ENCODE measurements at places on chromosomes 3 and 15.

GRCh38 chr3:134617608-134618477 is 33.0 kb downstream of the KY start:
- DNase-seq: no peak

- DNase-seq: no peak
Measured at GRCh38 chr3:69420781-69421520, 35.1 kb upstream of the FRMD4B start.

DNA sequence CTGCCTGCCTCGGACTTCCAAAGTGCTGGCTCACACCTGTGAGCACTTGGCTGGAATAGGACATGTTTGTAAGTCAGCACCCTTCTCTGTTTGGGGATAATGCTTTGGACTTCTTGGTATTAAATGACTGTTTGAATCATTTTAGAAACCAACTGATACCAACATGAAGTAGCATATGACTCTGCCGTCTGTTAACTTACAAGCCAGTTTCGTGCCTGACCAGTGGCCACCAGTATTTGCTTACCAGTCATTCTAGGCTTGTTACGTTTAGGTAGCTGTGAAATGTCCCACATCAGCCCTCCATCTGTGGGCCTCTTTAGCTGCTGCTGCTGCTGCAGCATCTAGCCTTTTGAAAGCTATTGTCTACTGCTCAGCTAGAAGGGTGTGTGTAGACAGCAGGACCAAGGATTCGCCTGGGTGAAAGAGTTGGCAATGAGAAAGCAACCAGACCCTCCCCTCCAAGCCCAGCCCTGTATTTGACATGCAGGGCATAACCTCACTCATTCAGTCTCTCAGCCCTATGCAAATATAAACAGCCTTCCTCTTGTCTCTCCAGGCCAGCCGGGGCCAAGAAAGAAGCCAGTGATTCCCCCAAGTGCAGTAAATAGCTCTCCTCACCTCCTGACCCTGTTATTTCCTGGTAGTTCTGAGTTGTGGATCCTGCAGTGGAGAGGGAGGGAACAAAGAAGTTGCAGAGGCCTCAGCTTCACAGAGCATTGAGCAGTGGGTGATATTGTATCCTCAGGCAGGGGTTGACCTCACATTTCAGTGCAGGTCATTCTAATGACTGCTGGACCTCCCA is 51.0 kb downstream of the NKIRAS1 start:
- DNase-seq: no peak

- no peak for DNase-seq
Measured at GRCh38 chr15:33135355-33135781, 59.1 kb downstream of the FMN1 start.

GRCh38 chr3:161265916-161266571 is 44.9 kb downstream of the NMD3 start:
- DNase-seq: no peak

GRCh38 chr15:70049701-70050301 is 47.9 kb downstream of the TLE3 start:
- DNase-seq: no peak

- DNase-seq: no peak
Measured at GRCh38 chr3:18382760-18383369, 42.3 kb downstream of the SATB1 start.

DNA sequence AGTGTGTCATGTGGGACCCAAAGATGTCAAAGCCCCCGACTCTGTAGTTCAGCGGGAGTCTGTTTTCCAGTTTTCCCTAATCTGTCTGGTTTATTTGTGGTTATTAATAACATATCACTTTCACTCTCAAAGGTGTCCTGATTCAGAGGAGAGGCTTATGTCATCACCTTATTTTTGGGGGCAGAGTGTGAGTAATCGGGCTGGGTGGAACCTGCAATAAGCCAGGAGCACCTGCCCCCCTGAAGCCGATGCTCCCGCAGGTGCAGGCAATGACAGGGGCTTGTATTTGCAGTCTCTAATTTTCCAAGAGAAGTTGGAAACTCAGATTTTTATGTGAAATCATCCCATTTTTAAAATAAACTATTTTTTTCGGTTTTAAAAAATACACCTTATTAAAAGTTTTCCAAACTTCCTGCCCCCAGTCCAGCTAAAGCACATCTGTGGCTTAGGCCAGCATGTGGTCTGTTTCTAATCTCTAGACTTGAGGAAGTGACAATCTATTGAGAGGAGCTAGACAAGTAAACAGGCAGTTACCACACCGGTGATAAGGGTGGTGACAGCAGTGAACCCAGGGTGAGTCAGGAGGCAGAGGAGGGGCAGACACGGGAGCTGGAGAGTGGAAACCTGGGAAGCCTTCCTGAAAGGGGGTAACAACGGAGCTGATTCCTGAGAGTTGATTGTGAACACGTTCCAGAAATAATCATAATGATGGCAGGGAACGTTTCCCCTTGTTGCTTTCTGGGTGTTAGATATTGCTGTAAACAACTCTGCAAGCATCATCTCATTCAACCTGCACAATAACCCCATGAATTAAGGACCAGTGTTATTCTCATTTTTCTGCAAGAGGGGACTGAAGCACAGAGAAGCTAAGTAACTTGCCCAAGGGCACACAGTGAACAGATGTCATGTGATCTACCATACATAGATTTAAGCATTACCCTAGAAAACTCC is 37.2 kb downstream of the BHLHE40 start:
- DNase-seq: peak; percentile 29

DNA sequence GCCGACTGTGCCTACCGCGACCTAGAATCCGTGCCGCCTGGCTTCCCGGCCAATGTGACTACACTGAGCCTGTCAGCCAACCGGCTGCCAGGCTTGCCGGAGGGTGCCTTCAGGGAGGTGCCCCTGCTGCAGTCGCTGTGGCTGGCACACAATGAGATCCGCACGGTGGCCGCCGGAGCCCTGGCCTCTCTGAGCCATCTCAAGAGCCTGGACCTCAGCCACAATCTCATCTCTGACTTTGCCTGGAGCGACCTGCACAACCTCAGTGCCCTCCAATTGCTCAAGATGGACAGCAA is 1.4 kb downstream of the ISLR start:
- no peak for DNase-seq

DNA sequence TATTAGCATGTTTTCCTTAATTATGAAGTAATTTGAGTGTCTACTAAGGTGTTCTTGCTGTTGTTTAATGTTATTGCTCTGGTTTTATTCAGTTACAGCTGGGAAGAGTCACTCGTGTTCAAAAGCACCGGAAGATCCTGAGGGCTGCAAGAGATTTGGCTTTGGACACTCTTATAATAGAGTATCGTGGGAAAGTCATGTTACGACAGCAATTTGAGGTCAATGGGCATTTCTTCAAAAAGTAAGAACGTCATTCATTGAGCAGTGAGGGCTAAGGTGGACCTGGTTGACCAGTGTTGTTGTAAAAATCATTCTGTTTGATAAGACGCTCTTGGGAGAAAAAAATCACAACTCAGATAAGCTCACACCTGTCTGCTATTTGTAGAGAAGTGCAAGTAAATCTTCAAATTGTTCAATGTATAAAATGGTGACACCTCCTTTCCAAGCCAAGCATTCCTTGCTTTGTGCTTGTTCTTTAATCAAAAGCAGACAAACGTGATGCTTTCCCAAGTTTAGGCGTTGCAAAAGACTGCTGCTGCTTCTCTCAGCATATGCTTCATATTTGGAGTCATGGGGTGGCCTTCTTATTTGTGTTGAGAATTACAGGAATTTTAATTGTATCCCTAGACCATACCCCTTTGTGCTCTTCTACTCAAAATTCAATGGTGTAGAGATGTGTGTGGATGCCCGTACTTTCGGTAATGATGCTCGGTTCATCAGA is 44.2 kb downstream of the SETD5 start:
- DNase-seq: no peak

GRCh38 chr3:123584284-123584987 is 417 bp downstream of the HACD2 start:
- DNase-seq: no peak

DNA sequence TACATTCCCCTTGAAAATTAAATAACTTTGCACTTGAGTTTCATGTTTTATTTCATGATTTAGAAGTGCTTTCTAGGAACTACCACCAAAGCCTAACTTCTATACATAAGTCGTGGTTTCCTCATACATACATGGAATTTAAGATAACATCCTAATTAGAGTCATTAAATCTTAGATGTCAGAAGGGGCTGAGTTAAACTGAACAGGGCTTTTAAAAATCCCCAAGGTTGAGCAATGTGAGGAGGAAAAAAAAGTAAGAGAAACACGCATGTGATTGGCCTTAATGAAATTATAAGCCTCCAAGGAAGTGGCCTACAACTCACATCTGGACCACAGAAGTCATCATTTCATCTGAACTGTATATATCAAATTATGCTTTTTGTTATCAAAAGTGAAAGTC is 303.1 kb upstream of the SEMA6D start:
- no peak for DNase-seq

DNA sequence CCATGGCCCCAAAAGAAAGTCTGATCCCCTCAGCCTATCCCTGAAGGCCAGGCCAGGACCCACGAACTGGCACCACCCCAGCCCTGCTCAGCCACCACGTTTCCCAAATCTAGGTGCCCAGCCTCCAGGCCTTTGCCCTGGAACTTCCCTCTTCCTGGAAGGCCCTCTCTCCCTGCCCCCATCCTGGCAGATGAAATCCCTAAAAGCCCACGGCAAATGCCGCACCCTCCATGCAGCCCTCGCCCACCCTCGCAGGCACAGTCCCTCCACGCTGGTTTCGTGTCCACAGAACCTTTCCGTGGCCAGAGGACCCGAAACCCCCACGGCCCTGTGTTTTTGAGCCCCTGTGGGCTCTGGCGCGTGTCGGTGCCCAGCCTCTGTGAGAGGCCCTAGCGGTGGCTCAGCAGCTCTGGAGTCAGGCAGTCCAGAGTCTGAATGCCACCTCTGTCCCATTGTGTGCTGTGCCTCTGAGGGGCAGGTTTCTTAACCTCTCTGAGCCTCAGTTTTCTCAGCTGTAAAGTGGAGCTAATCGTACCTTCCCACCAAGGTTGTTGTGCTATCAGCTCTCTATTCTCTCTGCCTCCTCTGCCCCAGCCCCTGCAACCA is 138.5 kb upstream of the IQSEC1 start:
- DNase-seq: no peak

DNA sequence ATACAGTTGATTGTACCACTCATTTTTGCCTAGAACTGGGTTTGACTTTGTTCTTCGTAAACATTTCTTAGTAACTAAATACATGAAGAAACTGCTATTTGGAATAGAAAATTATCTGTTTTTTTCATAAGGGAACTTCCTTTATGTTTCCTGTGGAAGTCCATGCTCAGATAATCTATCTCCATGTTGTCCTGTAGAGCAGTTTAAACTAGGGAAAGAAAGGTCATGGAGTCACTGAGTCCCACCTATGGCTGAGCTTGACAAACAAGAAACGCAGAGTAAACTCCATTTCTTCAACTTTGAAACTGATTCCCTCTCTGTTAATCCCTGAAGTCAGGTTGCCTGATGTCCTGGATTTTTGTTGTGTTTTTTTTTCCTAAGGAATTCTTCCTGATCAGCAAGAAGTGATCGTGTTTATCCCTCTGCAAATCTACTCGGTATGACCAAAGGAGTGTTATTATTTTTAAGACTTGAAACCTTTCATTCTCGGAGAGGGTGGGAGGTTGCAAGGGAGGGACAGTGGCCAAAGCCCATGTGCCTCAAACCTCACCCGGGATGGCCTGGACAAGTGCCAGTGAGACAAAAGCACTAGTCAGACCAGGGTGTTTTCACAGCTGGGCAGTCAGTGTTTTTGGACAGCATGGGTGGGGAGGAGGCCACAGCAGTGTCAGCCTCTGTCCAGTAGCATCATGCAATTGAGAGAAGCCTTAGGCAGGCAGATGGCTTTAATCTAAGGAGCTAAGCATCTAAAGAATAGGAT is 129.8 kb upstream of the PHLDB2 start:
- DNase-seq: no peak

DNA sequence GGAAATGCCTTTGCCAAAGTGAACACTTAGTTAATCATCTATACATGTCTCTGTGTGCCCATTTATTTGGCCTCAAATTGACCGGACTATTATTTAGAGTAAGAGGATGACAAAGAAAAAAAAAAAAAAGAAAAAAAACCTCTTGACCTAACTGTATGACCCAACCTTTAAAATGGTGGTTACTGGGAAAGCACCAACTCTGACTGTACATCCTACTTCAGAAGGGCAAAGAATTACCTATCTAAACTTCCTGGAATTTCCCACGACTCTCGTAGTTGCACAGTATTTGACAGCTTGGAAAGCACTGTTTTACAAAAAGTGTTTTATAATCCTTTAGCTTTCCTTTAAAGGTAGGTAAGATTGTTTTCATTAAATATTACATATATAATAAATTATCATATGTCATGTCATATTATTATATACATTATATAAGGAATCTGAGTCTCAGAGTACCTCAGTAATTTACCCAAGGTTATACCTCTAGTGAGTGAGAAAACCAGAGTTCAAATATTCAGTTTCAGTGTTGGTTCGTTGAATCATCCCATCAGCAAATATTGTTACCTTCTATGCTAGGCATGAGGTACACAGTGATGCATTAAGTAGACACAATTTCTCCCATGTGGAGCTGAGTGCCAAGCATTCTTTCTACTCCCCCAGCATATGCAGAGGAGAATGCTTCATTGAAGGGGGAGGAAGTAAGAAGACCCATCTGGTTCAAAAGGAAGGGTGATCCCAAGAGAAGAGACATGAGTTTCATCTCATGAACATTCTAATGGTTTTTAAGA is 5.0 kb downstream of the BCL2A1 start:
- no peak for DNase-seq

- no peak for DNase-seq
Measured at GRCh38 chr3:144045766-144046165, 74.1 kb downstream of the DIPK2A start.

DNA sequence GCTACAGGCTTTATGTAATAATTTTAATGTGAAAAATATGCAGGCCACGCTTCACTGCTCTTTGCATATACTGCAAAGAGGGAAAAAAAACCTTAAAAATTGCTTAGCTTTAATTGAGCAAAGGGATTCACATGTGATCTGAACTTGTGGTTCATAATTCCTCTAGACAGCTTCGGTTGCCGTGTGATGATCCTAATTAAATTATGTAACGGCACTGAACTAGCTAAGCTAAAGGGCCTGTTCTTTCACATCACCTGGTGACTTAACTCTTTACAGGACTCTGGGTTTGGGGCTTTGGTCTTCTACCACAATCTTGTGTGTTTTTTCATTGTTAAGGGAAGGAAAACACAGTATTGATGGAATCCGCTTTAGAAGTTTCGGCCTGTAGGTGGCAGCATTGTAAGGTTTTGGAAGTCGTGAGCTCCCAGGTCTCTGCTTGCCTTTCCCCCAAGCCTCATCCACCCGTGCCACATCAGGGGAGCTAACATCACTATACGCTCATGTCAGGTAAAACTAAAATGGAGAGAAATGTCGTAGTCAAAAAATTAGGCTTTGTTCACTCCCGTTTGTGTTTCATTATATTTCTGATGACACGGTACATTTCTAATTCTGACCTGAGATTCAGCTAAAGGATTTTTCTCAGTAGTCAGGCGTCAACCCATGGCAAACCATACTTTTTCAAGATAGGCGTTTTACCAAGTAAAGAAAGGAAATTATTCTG is 205.6 kb upstream of the DPH6 start:
- DNase-seq: peak; percentile 22
